ELF-1 (cell line): ENCODE measurements at places on chromosomes 2 and 18.
A peak's percentile ranks its signal among the peaks of the same experiment; 100 is the strongest.

DNA sequence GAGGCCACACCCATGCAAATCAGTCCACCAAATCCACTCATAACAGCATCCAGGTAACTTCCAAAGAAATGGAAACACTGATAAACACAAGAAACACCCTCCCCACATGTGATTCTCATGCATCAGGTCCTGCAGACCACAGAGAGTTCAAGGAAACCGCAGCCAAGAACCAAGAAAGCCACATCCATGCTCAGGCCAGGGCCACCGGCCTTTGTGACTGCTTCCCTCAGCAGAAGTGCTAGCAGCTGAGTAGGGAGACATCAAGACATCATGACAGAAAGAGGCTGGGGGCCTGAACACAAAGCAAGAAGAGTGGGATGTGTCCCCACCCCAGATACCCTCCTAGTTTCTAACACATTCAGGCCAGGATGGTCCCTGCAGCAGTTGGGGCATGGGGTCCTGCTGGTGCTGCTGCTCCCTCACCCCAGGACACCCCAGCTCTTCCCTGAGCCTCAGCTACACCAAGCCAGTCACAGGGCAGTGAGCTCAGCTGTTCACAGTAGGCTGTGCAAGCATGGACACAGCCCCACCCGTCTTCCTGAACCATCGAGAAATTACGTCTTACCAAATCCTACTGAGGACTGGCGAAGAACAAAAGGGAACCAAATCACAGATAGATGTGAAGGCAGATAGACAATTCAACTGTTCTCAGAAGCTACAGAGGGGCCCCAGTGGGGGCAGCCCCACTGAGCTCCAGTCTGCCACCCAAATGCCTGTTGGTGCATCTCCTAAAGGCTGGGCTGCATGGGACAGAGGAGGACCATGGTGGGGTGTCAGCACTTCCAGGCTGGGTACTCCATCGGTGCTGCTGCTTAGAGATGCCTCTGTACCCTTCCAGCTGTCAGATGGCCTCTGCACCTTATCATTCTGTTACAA lies 60.9 kb downstream of the HDAC4 start:
- DNase-seq = no peak

DNA sequence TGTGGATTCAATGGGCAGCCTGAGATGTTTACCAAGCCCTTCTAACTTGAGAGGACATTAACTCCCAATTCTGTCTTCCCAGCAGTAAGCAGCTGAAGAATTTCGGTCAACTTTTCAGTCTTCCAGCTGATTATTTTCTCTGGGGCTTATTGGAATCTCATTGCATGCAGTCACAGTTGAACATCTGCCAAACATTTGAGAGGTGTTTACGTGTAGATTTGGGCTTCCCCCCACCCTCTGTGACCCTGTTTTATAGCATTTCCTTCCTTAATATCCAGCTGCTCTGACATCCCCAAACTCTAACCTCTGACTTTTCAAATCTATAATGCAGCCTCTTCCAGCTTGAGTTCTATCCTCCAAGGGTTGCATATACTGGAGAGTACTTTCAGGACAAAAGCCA lies 16.5 kb upstream of the VIT start:
- DNase-seq = no peak

DNA sequence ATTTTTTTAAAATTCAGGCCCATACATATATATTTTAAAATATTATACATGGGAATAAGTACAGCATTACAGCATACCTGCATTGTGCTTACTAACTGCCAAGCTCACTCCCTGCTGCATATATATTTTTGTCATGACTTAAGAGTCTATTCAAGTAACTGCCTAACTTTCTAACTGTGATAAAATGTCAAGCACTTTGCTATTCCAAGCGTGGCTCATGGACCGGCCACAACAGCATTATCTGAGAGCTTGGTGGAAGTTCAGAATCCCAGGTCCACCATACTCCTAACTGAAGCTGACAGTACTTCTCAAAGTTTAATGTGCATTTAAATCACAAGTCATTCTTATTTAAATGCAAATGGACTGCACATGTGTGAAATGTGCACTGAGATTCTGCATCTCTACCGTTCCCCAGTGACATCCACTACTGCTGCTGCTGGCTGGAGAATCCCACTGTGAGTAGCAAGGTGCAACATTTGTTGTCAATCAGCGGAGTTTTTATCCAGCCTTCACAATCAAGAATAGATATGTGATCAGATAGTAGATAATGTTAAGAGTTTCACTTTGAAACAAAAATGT lies 79.1 kb downstream of the DYM start:
- DNase-seq = no peak

DNA sequence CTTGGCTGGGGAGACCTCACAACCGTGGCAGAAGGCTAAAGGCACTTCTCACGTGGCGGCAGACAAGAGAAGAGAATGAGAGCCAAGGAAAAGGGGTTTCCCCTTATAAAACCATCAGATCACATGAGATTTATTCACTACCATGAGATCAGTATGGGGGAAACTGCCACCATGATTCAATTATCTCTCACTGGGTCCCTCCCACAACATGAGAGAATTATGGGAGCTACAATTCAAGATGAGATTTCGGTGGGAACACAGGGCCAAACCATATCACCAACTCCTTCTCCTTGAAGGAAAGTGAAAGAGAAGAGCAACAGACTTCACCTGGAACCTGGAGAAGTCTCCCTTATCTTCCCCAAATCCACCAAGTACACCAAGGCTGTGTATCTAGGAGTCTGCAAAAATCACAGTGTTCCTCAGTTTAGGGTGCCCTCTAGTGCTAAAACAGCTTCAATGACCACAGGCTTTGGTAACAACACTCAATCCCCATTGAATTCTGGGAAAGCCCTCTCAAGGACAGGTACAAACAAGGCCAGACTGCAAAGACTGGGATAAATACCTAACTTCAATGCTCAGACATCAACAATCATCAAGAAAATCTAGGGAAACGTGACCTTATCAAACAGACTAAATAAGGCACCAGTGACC lies 148.8 kb upstream of the SRD5A2 start:
- DNase-seq = peak; percentile 52

DNA sequence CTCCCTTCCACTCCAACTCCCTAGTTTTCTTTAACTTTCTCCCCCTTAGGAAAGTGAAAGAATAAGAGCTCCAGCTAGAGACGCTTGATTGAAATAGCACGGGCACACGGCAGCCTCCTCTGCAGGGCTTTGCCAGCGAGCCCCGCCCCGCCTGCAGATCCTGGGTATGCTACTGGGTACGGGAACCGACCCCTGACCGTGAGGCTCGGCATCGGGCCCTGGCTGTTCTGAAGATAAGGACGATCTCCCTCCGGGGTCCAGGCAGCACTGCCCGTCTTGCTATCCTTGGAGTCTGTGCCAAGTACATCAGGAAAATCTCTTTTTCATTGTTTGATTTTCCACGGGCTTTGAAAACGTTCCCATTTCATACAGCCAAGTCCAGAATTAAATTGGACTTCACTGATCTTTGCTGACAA lies 284.5 kb downstream of the MTX2 start:
- DNase-seq = peak; percentile 47

- no peak for DNase-seq
These were observed 192.5 kb upstream of the FAM98A start for GRCh38 chr2:33791625-33792024.

- no peak for DNase-seq
These were observed 36.2 kb downstream of the RPL37A start for GRCh38 chr2:216534809-216535208.

- peak; percentile 85 for DNase-seq
These were observed 21.1 kb downstream of the PCARE start for GRCh38 chr2:29053223-29053622.

DNA sequence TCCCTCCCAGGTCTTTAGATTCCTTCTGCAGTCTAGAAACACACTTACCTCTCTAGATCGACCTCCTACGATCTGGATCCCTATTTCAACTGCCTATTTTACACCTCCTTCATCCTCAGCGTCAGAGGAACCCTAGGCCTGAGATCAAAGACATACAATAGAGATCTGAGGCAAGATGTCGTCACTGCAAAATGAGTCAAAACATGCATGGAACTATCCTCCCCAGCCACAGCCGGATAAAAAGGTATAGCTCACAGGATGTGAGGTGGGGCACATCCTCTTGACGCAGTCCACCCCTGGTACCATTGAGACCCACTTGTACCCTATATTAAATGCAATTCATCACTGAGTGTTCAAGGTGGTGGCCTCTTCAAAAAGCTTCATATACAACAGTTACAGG lies 63.7 kb upstream of the DNAJC10 start:
- no peak for DNase-seq

GRCh38 chr2:65019010-65019409 lies 29.8 kb downstream of the SLC1A4 start:
- no peak for DNase-seq

DNA sequence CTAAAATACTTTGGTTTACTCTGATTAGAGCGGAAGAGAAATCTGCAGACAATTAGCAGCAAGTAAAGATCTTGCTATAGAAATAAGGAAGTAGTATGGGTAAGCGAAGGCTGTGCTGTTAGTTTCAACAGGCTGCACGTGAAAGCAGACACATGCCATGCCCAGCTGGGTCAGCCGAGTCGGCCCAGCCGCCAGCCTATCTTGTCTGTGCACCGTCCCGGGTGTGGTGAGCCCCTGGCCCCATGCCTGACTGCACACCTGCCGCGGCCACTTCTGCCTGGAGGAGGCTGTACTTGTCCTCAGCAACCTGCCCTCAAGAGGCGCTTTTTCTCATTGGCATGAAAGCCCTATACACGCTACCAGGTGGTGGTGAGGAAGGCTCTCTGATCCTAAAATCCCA lies 185.5 kb downstream of the SEPTIN10 start:
- no peak for DNase-seq

GRCh38 chr2:107362993-107363392 lies 463.7 kb upstream of the RGPD4 start:
- no peak for DNase-seq
